ENCODE measurements at places on chromosomes 5 and 9.

GRCh38 chr5:76556511-76557221 is 66.5 kb downstream of the F2RL2 start:
- DNase-seq: no peak

DNA sequence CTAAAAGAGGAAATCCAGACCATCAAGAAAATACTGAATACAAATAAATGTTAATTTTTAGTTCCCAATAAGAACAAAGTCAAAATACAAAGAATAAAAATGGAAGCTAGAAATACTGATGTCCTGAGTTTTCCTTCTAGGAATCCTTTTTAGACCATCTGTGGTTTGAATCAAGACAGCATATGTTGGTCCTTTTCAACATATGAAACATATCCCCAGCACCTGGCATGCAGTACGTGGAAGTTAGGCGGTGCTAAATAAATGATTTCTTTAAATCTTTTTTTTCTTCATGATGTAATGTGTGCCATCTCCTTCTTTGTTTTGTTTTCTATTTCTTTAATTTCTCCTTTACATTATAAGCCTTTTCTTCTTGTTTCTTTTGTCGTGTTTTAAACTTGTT is 34.0 kb downstream of the KIAA1958 start:
- DNase-seq: no peak

DNA sequence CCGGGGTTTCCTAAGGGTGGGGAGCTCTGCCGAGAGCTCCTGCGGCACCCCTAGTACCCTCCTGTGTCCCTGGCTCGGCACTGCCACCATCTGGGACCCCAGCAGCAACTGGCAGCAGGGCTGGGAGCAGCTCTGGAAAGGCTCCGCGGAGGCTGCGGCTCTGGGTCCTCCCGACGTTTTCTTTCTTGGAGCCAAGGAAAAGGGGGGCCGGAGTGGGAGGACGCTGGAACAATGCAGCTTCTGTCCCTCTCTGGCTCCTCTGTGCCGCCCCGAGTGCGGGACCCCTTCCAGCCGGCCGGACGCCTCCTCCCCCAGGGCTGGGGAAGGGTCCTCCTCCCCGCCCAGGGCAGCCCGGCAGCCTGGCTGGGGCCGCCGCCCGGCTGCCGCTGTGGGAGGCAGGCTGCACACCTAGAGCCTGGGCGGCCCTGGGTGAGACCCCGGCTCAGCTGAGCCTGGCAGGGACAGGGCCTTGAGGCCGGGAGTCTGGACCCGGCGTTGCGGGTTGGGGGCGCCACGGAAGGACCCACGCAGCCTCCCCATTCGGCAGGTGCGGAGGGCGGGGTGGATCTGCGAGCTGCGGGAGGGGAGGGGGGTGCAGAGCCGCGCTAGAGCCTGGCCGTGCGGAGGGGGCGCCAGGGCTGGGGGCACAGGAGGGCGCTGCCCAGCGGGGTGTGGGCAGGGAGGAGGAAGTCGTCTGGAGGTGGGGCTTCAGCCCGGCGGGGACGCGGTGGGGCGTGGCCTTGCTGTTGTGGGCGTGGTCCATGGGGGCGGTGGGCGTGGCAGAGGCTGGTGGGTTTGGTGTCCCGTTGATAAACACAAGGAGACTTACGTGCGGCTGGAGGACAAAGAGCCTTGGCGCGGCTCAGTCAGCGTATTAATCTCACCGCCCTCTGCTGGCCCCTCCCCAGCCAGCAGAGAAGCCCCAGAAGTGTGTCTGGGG is 15.1 kb downstream of the GPSM1 start:
- DNase-seq: peak; percentile 52

GRCh38 chr5:91367908-91368648 is 15.0 kb downstream of the ARRDC3 start:
- no peak for DNase-seq

GRCh38 chr5:112342389-112342788 is 76.7 kb downstream of the EPB41L4A start:
- DNase-seq: no peak

- DNase-seq: no peak
Measured at GRCh38 chr5:33650911-33651310, 210.1 kb downstream of the TARS1 start.

DNA sequence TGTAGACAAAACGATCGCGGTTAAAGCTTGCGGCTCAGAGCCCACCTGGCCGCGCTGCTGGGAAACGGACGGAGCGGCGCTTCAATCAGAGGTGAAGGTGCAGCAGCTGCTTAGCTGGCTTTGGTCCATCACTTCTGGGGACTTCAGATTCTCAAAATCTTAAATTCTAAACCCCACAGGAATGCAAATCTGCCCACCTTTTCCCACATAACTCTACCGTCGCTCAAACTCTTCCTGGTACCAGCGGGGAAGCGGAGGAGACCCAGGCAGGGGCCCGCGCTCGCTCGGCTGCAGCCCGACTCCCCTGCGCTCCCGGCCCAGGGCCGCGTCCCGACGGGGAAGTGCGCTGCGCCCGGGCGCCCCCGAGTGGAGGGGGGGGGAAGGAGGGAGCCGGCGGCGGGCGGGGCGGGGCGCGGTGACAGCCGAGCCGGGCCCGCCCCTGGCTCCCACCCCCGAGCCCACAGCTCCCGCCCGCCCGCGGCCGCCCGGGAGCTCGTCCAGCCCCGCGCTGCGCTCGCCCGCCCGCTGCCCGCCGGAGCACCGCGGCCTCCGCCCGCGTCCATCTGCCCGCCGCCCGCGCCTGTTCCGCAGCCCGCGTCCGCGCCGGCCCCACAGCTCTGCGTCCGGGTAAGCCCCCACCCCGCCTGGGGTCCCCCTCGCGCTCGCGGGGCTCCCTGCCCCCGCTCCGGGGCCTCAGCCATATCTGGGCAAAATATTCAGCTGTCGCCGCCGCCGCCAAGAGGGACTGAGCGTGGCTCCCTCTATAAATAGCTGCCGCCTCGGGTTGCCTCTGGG is at the start of gene TMOD1:
Gene TMOD1, plus strand, starts transcription at position 490 of the 795 bp plus-strand sequence. CDS start 22,523 bp downstream, outside the sequence.
- peak; percentile 41 for DNase-seq

- no peak for DNase-seq
Measured at GRCh38 chr9:3099646-3100045, 255.8 kb upstream of the PUM3 start.

DNA sequence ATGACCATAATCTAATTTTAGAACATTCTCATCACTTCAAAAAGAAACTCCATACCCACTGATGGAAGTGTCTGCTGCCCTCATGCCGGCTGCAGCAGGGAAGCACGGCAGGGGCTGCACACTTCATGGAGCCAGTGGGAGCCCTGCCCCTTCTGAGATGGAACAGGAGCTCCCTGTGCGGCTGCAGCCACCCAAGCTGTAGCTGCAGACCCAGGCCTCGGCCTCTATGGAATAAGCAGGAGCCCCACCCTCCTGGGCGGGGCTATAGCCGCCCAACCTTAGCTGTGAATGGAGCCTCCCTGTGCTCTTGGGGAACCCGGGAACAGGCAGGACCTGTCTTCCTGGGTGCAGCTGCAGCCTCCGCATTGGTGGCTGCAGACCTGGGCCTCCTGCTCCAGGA is 128.5 kb downstream of the NUDT12 start:
- DNase-seq: no peak

GRCh38 chr9:12718482-12719026 is 25.4 kb downstream of the TYRP1 start:
- DNase-seq: no peak

GRCh38 chr9:126838895-126839294 is 21.5 kb upstream of the ZBTB34 start:
- no peak for DNase-seq

GRCh38 chr5:124639095-124639665 is 107.3 kb downstream of the ZNF608 start:
- DNase-seq: no peak

DNA sequence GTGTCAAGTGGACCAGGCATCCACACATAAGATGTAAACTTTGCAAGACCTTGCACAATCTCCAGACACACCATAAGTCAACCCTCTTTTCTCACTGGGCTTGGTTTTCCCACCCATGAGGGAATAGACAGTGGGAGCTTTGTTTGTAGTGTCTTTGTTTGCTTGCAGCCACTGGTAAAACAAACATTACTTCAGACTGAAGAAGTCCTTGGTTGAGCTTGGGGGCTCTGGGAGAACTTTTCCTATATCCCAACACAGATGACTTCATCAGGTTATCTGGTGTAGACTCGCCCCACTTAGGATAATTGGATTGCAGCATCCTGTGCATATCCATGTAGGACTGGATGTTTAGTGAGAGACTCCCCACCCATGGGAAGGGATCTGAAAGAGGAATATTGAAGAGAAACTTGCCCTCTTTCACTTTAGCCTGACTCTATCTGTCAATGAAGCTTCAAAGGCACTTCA is 11.5 kb upstream of the ADGRV1 start:
- no peak for DNase-seq

DNA sequence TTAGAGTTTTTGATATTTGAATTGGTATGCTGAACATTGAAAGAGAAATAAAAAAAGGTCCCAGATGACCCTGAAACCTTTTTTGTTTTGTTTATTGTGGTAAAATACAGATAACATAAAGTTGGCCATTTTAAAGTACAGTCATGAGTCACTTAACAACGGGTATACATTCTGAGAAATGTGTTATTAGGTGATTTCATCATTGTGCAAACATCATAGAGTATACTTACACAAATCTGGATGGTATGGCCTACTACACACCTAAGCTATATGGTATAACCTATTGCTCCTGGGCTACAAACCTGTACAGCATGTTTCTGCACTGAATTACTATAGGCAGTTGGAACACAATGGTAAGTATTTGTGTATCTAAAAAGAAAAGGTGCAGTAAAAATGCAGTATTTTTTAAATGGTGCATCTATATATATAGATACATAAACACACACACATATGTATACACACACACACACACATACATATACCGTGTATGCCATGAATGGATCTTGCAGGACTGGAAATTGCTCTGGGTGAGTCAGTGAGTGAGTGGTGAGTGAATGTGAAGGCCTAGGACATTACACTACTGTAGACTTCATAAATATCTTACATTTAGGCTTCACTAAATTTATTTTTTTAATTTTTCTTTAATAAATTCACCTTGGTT is 31.0 kb downstream of the TTC1 start:
- DNase-seq: no peak

DNA sequence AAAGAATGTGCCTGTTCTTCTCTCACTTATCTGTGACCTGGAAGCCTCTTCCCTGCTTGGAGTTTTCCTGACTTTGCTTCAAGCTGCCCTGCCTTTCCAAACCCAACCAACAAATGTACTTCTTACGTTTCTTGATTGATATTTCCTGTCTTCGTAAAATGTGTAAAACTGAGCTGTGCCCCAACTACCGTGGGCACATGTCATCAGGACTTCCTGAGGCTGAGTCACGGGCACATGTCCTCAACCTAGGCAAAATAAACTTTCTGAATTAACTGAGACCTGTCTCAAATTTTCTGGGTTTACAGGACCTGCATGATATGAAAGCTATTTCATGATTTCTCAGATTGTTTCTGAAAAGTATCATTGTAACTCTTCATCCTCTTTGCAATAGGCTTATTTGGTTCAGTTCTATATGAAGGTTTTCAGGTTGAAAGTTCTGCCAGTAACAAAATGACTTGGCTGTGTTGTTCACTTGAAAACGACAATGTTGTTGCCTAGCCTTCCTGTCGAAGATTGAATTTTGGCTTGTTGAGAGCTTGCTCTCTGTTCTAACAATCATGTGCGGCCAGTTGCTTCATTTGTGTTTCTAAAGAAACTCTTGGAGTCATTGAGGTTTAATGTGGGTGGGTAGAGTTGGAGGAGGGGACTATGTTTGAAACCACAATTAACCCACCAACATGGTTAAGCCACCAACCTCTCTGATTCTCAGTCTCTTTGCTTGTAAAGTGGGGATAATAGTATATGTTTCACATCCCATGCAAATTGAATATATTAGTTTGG is 145.6 kb downstream of the FBXL7 start:
- DNase-seq: no peak

GRCh38 chr9:36328798-36329411 is 70.7 kb upstream of the GNE start:
- DNase-seq: peak; percentile 21

All from activated naive CD4-positive, alpha-beta T cell treated with anti-CD3 and anti-CD28 coated beads, Interleukin-2, amount 50 U/mL, for 16 hours (primary cell).